Stimulated activated naive CD4-positive, alpha-beta T cell (primary cell): ENCODE measurements at places on chromosomes 5 and 9.

DNA sequence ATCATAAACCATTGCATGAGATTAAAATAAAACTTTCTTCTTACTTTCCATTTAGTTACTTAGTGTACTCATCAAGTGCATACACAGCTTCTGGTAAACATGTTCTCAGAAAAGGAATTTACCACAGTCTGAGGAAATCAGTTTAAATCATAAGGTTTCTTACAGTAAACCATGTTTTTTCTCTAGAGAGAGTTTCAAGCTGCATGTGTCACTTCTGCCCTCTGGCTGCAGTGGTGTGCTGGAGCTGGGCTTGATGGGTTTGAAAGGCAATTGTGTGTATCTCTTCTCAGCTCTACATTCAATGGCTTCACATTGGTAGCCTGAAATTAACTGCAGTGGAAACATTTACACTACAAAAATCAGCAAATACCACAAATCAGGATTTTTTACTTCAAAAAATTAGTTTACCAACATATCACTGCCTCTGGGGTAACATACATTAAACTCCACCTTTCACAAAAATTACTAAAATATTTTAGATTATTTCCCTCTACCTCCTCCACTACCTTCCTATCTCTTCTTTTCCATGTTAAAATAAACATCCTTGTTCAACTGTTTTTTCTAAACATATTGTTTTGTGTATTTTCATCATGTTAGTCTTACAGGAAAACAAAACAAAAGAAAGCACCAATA is 414.3 kb downstream of the ANXA1 start:
- DNase-seq: no peak

- no peak for DNase-seq
Measured at GRCh38 chr5:109645707-109646192, 44.0 kb upstream of the MAN2A1 start.

DNA sequence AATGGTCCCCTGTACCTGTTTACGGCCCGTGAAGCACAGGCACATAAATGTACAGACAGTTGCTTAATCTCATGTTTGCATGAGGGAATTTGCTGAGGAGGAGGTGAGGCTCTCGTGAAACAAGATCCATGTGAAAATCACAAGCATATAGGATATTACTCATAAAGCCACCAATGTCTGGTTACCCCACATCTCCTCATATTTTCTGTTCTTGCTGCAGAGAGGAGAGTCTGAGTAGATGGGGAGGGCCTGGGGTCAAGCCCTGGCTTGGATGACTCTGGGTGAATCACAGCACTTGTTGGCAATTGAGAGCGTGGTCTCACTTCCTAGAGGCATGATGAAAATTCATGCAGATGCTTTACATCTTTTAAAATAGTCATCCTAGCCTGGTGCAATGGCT is 975 bp downstream of the AGXT2 start:
- DNase-seq: no peak

DNA sequence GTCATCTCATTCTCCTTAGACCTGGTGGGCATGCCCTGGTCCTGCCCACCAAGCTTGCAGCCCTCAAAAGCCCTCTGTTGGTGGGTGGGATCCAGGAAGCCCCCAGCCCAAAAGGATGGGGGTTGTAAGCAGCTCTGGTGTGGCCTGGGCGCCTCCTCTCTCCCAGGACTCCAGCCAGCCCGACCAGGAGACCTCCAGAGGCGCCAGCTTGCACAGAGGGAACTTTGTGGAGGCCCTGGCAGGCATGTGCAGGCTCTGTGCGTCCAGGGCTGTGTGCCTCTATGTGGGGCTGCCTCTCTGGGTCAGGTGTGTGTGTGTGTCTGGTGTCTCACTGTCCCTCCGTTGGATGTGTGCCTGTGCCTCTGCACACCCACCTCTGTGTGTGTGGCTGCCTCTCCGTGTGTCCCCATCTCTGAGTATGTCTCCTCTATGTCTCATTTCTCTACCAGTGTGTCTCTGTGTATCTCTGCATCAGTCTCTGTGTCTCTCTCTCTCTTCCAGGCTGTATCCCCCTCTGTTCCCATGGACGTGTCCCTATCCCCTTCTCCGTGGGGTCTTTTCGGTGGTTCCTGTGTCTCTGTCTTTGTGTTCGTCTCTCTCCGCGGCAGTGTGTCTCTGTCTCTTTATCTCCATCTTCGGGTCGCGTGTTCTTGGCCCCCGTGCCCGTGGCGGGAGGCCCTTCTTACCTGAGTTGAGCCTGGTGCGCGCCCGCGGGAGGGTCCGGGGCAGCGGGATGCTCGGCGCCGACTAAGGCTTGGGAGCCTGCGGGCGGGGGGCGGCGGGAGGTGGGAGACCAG is 501 bp downstream of the ENHO start:
- DNase-seq: no peak

DNA sequence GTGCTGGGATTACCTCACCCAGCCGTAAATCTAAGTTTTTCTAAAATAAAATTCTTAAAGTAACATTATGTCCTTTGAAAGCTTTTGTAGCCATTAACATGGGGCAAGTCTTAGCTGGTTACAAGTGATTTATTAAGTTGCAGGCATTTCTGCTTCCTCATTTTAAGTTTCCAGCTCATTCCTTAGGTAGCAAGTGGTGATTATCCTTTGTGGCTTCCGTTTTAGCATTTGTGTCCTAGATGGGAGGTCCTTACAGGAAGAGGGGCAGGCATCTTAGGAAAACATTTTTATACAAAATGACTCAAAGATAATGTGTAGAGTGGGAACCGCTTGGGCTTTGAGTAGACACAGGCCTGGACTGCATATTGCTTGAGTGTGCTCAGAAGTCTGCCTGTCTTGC is 35.0 kb upstream of the ROPN1L start:
- no peak for DNase-seq

GRCh38 chr5:121288781-121289180 is 562.9 kb upstream of the FTMT start:
- DNase-seq: no peak

GRCh38 chr9:16591092-16591491 is 279.4 kb downstream of the BNC2 start:
- no peak for DNase-seq

DNA sequence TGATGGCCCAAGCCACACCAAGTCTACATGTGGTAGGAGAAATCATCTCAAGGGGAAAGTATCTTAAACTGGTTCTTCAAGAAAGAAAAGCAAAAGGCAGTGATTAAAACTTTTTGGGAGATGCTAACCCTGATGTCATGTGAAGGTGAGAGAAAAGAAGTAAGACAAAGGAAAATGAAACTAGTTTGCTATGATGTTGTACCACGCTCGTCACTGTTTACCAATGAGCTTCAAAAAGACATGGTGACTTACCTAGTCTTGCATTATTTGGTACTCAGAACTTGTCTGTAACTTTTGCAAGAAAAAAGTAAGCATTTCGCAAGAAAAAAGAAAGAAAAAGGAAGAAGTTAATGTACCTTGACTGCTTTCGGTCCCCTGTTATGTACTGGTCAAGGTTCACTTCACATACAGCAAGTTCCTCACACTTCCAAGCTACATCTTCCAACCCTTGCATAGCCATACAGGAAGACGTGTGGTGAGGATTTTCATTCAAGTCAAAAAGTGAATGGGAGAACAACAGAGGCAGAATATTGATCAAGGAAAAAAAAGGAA is 739.3 kb downstream of the NR2F1-AS1 start:
- no peak for DNase-seq

- DNase-seq: no peak
Measured at GRCh38 chr5:142878111-142878510, 107.9 kb downstream of the ARHGAP26 start.

- no peak for DNase-seq
Measured at GRCh38 chr5:41832430-41832829, 37.8 kb downstream of the OXCT1 start.

DNA sequence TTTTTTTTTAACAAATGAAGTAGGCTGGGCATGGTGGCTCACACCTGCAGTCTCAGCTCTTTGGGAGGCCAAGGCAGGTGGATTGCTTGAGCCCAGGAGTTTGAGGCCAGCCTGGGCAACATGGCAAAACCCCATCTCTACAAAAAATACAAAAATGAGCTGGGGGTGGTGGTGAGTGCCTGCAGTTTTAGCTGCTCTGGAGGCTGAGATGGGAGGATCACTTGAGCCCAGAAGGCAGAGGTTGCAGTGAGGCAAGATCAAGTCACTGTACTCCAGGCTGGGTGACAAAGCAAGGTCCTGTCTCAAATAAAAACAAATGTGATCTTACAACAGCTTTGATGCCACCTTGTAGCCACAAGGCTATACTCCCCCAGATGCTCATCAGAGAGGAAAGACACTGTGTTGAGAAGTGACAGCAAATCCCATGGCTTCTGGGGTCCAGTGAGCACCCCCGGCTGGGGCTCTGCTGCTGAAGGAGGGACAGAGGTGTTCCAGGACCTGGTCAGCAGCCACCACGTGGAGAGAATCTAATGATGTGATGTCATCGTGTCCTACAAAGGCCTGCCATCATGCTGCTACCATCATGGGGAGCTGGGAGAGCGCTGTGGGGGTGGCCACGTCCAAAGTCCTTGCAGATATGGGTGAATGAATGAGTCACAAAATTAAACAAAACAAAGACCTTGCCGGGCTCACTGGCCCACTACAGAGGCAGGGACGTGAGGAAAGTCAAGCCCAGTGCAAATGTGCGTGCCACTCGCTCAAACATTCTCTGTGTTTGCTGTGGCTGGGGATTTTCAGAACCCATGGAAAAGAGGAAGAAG is 60.7 kb downstream of the PRRT1B start:
- no peak for DNase-seq

DNA sequence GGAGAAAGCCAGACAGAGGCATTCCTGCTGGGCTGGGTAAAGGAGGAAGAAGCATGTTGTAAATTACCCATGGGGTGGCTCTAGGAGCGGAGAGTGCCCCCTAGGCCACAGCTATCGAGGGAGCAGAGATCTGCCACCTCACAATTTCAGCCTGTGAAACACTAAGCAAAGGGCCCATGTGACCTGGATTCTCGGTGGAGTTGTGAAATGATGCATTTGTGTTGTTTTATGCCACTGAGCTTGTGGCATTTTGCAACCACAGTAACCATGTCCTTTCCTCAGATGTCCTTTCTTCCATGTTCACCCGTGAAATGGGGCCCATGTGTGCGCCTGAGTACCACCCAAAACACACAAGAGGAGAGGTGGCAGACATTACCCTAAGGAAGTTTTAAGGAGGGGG is 159.3 kb downstream of the SYK start:
- no peak for DNase-seq

DNA sequence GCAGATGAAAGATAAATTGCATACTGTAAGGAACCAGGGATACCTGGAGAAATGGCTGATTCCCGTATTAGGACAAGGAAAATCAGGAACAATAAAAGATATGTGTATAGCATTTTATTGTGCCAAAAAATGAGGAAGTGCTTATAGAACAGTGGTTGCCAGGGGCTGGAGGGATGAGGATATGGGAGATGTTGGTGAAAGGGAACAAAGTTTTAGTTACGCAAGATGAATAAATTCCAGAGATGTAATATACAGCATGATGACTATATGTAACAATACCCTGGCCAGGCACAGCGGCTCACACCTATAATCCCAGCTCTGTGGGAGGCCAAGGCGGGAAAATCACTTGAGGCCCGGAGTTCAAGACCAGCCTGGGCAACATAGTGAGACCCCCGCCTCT is 101.8 kb downstream of the CDK5RAP2 start:
- no peak for DNase-seq

GRCh38 chr9:14251154-14252071 is 62.5 kb downstream of the NFIB start:
- no peak for DNase-seq

DNA sequence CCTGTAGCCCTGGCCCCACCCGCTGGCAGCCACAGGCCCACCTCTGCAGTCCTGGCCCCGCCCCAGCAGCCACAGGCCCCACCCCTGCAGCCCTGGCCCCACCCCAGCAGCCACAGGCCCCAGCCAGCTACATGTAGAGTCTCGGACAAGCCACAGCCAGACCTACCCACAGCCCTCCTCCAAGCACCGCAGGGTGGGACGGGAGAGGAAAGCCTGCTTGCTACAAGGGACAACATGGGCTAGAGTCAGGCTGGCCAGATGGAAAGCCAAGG is 49.5 kb upstream of the SARDH start:
- DNase-seq: no peak

DNA sequence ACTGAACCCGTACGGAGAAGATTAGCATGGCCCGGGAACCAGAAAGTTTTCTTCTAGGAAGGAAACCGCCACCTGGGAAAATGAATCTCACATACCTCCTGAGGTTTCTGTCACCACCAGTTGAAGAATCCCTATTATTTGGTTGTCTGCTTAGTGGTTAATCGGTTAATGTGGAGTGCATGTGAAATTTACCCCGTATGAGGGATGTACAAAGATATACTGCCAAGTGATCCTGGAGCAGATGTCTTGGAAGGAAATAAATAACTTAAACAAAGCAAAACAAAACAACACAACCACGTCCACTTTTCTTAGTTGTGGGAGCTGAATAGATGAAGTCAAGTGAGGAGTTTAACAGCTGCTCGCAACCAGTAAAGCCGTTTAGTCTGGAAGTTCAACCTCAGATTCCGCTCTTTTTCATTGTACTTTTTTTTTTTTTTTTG is 3.8 kb downstream of the DMRT2 start:
- DNase-seq: no peak

GRCh38 chr9:132238026-132238972 is 76.4 kb downstream of the NTNG2 start:
- DNase-seq: no peak

DNA sequence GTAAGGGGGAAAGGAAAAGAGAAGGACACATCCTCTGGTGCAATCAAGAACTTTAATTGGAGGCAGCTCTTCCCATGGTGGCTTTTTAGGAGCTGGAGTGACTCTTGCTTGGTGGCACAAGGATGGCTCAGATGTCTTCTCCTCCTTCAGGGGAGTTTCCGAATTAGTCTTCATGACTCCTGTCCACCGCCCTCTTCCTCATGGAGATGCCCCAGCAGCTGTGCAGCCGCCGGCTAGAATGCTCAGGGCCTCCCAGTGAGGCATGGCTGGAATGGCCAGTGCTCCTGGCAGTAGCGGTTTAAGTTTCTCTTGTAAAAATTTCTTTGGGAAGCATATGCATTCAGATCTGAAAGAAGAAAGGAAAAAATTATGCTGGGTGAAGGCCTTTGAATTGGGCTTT is 8.8 kb upstream of the TEX53 start:
- no peak for DNase-seq

GRCh38 chr9:98075332-98075805 is 18.8 kb downstream of the NANS start:
- no peak for DNase-seq

GRCh38 chr5:133927300-133928180 is 40.9 kb downstream of the C5orf15 start:
- no peak for DNase-seq

DNA sequence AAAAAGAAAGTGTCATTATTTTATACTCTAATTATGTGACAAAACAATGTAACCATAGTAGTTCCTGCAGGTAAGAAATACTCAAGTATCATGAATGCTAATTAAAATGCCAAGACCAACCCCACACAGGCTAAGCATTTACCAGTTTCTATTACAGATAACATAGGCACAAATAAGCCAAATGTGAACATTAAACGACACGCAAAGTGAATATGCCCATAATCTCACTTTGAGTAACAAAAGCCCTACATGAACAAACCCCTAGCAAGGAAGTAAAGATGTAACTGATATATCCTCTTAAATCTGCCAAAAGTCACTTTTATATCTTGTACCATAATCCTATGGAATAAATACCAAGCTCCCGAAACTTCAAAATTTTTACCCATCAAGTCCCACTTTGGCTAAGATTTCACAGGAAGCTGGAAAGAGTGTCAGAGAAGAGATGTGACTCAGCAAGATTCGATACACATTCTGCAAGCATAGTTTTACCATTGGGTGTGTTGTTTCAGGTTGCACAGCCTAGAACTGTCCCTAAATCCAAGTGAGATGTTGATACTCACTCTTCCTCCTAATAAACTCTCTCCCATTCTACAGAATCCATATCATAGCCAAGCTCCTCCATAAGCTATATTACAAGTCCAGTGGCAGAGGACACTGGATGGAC is 28.8 kb downstream of the TRPM6 start:
- no peak for DNase-seq

- DNase-seq: no peak
Measured at GRCh38 chr5:92674321-92674720, 906.7 kb downstream of the NR2F1-AS1 start.
